ENCODE measurements at places on chromosomes 7 and 10. TPM values are rescaled to one million over a fixed set of nuclear protein-coding genes. Genes with fewer than 3 reads are reported as not detected.

OPN4 gene
- total RNA-seq = not detected

GRID2IP gene
- under 0.01 TPM for total RNA-seq

CC2D2B gene
- not detected for total RNA-seq

AKR1C1 gene
- 3.2 TPM for total RNA-seq

MOGAT3 gene
- not detected for total RNA-seq

NCAPG2 gene
- total RNA-seq = 24.2 TPM

GLI3 gene
- 3.5 TPM for total RNA-seq

PDE1C gene
- total RNA-seq = 0.38 TPM

CALML3 gene
- total RNA-seq = not detected

ANXA8 gene
- total RNA-seq = not detected
